ENCODE measurements at places on chromosomes 4 and X. TPM values are rescaled to one million over a fixed set of nuclear protein-coding genes. Genes with fewer than 3 reads are reported as not detected.

The SPIN2B gene
- 6.9 TPM for total RNA-seq

DNA sequence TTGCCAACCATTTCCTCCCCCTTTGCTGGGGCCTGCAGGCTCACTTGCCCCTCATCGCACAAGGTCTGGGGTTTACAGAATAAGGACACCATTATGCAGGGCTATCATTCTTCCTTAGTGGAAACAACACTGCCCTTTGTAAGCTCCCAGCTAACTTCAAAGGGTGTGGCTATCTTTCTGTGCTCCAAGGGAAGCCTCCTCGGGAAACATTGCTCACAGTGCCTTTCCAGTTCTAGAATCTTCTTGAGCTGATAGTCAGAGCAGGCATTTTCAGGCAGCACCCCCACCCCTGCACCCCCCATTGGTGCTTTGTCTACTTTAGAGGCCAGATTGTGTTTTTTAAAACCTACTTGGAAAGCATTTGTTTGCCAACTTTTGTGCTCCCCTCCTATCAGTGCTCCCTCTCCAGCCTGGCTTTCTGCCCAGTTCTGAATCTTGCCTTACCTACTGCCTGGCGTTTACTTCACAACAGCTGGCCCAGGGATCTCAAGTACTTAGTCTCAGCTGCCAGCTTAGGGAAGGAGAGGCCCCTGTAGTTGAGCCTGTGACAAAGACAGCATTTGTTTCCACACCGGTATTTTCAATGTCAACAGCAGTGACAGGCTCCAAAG, 53.5 kb downstream of the PLAC1 start:
- no peaks in the 10 kb centered on the region for H3K4me1 ChIP-seq
- no peaks in the 10 kb centered on the region for H3K36me3 ChIP-seq
- no peak overlapping the region for H3K4me3 ChIP-seq
- H3K27me3 ChIP-seq: no peaks in the 10 kb centered on the region

- H3K27ac ChIP-seq: no peak overlapping the region
- no peak overlapping the region for H3K4me3 ChIP-seq
- H3K4me1 ChIP-seq: no peaks in the 10 kb centered on the region
- DNase-seq: no peak
- no peaks in the 10 kb centered on the region for H3K36me3 ChIP-seq
- no peaks in the 10 kb centered on the region for H3K27me3 ChIP-seq
These were observed 286.8 kb upstream of the UGT8 start for GRCh38 chr4:114311787-114312186.

DNA sequence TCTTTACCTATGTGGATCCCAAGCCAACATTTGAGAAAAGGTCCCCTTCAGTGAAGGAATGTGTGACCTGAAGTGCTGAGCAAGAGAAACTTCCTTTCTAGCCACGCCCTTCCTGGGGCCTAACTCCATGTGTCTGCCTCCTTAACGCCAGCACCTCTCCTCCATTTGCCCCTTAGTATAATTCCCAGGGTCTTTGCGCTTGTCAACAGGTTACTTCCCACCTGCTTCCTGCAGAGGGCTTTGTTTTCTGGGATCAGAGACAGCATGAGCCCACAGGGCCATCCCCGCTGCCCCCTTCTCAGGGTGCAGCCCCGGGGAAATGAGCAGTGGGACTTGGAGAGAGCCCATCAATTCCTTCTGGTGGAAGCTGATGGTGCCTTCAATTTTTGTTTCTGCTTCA, 45.9 kb upstream of the DRD5 start:
- no peaks in the 10 kb centered on the region for H3K4me1 ChIP-seq
- no peaks in the 10 kb centered on the region for H3K27me3 ChIP-seq
- no peak overlapping the region for H3K4me3 ChIP-seq
- H3K36me3 ChIP-seq: no peaks in the 10 kb centered on the region
- no peak overlapping the region for H3K27ac ChIP-seq
- DNase-seq: no peak

- no peaks in the 10 kb centered on the region for H3K4me1 ChIP-seq
- H3K36me3 ChIP-seq: no peaks in the 10 kb centered on the region
These were observed 153.4 kb downstream of the BMPR1B start for GRCh38 chr4:94911106-94911505.
